Activated naive CD4-positive, alpha-beta T cell treated with Interleukin-2 at 50 U/mL for 16 hours (primary cell): ENCODE measurements at places on chromosomes 11 and 22.

DNA sequence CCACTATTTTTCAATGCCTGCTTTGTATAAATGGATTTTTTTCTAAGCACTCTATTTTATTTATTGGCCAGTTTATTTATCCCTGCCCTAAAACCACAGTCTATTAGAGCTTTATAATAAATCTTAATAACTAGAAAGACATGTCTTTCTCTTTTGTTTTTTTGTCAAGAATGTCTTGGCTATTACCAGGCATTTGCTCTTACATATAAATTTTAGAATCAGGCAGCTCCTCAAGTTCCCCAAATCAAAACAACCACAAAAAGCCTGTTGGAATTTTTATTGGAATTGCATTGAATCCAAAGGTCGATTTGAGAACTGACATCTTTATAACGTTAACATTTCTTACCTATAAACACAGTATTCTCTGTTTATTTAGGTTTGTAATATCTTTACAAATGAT, 85.8 kb upstream of the SC5D start:
- DNase-seq: no peak

GRCh38 chr11:35953081-35953760, 9.4 kb downstream of the LDLRAD3 start:
- DNase-seq: no peak

DNA sequence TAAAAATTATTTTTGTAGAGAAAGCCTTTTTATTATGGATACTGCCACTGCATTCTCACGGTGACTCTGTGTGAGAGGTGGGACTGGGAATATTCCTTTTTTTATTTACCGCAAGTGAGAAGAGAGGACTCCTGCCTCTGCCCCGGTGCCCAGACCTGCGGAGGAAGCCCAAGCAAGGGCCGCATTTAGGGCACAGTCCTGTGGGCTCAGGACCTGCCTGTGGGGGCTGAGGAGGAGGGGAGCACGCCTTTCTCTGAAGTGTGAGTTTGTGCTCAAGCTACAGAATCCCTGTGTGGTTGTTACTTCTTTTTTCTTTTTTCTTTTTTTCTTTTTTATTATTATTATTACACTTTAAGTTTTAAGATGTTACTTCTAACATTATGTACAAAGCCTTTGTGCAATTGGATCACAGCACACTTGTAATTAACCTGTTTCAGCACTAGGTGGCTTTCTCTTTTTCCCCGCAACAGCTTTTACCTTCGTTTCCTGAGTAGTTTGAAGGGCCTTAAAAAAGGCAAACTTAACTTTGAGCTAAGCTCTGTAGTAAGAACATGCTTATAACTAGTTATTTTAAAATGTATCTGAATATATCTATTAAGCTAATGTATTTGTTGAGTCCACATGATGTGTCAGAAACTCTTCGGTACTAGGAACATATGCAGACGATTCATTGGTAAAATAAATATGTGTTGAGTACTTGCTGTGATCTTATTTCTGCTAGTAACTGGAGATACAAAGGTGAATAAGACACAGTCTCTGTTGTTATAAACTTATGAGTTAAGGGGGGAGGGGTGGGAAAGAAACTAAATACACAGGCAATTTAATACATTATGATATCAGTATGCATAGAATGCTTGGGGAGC, 18.3 kb downstream of the AMOTL1 start:
- DNase-seq: no peak

DNA sequence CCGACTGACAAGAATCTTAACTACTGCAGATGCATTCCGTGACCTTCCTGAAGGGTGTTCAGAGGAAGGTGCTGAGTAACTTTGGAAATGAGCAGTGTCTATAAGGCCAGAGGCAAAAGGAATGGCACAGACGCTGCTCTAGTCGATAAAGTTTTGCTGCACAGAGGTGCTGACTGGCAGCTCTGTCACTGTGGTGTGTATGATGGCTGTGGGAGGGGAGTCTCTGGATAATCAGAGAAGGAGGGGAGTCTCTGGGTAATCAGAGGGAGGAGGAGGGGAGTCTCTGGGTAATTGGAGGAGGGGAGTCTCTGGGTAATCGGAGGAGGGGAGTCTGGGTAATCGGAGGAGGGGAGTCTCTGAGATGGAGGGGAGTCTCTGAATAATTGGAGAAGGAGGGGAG, 18.4 kb downstream of the PTDSS2 start:
- no peak for DNase-seq

DNA sequence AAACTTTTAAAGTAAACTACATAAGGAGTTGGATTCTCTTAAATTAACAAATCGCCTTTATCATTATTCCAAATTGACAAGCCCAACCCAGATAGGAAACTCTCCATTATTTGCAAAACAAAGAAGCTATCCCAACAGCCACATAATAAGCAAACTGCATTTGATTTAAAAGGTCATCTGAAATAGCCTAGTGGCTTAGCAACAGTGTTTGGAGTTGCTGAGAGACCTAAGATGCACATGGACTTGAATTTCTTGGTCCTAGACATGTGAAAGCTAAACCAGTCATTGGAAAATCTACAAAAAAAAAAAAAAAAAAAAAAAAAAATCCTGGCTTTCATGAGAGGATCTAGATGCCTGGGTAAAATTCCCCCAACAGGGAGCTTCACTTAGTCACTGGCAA, 69.5 kb downstream of the PRCP start:
- DNase-seq: no peak
